Colonic mucosa (tissue), 4 donors: ENCODE measurements at places on chromosomes 4 and X. TPM values are rescaled to one million over a fixed set of nuclear protein-coding genes. Genes with fewer than 3 reads are reported as not detected.

DNA sequence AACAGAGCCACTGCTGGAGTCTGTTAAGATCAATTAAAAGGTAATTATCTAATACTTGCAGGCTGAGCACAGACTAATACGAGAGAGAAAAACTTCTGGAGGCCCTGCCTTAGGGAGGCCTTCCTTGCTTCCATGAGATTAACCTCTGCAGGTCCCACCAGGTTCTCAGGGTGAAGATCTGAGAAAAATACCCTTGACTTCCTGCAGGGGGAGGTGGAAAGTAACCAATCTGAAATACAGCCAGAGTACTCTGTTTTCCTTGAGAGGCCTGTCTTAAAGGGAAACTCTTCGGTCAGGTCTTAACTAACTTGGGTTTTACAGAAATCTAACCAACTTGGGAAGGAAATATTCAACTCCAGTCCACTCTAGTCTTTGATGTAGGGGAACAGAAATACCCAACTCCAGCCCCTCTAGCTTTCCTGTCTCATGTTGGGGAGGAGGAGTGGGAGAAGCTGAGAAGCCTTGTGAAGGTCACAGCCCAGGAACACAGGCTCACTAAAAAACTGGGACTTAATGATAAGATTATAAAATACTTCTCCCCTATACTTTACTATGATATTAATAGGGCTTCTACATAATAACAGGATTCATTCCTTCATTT lies 77.1 kb downstream of the TBCK start:
- no peaks in the 10 kb centered on the region for H3K4me1 ChIP-seq
- DNase-seq = peak; percentile 18
- H3K4me3 ChIP-seq = no peak overlapping the region
- H3K36me3 ChIP-seq = no peaks in the 10 kb centered on the region
- no peaks in the 10 kb centered on the region for H3K27me3 ChIP-seq

DNA sequence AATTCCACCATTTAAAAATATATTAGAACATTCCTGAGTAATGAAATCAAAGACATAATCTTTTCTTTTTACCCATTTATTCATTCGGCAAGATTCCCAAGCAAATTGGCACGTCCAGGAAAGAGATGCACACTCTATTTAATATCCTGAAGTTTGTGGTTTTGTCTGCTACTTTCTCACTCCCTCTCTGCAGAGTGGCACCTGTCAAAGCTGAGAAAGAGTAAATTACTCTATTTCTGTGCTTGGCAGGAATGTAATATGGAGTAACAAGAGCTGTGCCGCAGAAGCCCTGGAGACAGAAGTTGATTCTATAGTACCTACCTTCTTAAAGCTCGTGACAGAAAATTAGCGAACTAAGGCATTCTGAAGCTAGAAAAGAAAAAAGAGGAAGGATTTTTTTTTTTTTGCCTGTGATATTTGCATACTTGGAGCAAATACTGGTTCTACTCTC lies 5.5 kb downstream of the GSTCD start:
- H3K27me3 ChIP-seq = no peaks in the 10 kb centered on the region
- no peak overlapping the region for H3K4me3 ChIP-seq
- no peaks in the 10 kb centered on the region for H3K36me3 ChIP-seq
- no peak for DNase-seq
- no peaks in the 10 kb centered on the region for H3K4me1 ChIP-seq

- no peaks in the 10 kb centered on the region for H3K27me3 ChIP-seq
- peak within 1 kb of the TSS; percentile 89 for H3K4me3 ChIP-seq
- peak within 1 kb of the TSS; percentile 98 for H3K27ac ChIP-seq
- peaks cover 4% of the 10 kb centered on the region for H3K4me1 ChIP-seq
- no peaks in the 10 kb centered on the region for H3K36me3 ChIP-seq
- DNase-seq = peak; percentile 97
These were observed at the start of gene EIF4E for GRCh38 chr4:98928505-98929340. Gene EIF4E, minus strand, starts transcription at chr4:98929133. Its CDS starts 21 bp downstream, at chr4:98929112.

- H3K27me3 ChIP-seq = no peaks in the 10 kb centered on the region
- H3K4me3 ChIP-seq = no peak overlapping the region
- H3K27ac ChIP-seq = no peak overlapping the region
- no peaks in the 10 kb centered on the region for H3K36me3 ChIP-seq
- no peak for DNase-seq
These were observed 45.7 kb upstream of the INTU start for GRCh38 chr4:127586922-127587571.

- H3K4me3 ChIP-seq = no peak overlapping the region
- no peak overlapping the region for H3K27ac ChIP-seq
- H3K4me1 ChIP-seq = no peaks in the 10 kb centered on the region
- H3K27me3 ChIP-seq = no peaks in the 10 kb centered on the region
These were observed 315.1 kb downstream of the STK32B start for GRCh38 chr4:5366421-5366820.

DNA sequence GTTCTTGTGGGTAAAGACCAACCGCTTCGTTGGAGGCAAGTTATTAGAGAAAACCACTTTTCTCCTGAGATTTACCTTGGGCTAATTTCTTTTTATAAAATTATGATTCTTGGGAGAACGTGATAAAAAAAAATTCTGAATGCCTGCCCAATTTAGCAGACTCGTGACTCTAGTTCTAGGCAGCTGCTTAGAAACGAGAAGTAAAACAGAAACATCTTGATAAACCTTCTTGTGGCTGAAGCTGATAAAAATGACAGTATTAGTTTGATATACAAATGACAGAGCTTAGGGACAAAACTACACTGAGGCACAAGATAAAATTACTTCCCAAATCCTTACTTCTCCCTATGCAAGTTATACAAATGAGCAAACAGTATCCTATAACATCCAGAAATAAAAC lies 458.9 kb upstream of the TEX13C start:
- H3K27me3 ChIP-seq = no peaks in the 10 kb centered on the region
- no peak overlapping the region for H3K4me3 ChIP-seq
- no peak overlapping the region for H3K27ac ChIP-seq
- no peak for DNase-seq

DNA sequence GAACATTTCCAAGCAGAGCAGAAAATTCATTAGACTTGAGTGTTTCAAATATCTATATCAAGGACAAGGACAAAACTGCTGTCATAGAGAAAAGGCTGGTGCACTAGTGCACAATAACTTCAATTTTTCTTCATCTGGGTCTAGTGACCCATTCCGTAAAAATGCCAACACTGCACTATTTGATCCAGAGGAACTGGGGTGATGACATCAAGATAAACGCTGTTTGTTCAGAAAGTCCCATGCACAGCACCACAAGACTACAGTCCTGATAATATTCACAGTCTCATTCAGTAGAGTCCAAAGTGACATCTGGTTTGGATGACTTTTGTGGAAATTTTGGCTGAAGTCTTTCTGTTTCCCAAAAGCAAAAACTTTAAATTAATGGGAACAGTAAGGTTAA lies 303.5 kb upstream of the GALNT7 start:
- H3K27ac ChIP-seq = no peak overlapping the region
- H3K4me3 ChIP-seq = no peak overlapping the region
- no peaks in the 10 kb centered on the region for H3K27me3 ChIP-seq

DNA sequence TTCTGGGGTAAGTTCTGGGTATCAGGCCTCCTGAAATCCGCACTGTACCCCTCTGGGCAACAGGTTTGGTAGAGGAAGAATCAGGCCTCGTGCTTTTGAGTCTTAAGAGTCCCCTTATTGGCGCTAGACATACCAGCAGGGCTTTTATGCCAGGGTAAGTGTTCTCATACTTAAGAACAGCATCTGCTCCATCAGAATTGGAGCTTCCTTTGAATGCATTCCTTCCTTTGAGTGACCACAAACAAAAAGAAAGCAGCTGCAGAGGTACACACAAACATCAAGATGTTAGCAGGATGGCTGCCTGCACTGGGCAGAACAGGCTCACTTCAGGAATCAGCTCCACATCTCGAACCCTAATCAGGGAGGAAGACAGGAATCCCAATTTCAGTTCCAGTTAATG lies 156.8 kb downstream of the MGST2 start:
- H3K36me3 ChIP-seq = no peaks in the 10 kb centered on the region
- H3K4me1 ChIP-seq = no peaks in the 10 kb centered on the region
- no peak overlapping the region for H3K4me3 ChIP-seq
- no peak overlapping the region for H3K27ac ChIP-seq
- no peak for DNase-seq
- H3K27me3 ChIP-seq = no peaks in the 10 kb centered on the region

DNA sequence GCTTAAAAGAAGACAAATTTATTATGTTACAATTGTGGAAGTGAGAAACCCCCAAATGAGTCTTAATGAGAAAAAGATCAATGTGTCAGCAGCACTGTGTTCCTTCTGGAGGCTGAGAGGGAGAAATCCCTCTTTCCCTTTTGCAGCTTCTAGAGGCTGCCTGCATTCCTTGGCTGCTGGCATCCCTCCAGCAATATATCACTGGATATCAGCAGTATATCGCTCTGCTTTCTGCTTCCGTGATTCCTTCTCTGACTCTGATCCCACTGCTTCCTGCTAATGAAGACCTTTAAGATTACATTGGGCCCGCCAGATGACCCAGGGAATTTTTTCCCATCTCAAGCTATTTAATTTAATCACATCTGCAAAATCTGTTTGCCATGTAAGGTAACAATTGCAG lies 1008.0 kb downstream of the RAPGEF2 start:
- DNase-seq = no peak
- H3K36me3 ChIP-seq = no peaks in the 10 kb centered on the region
- H3K27me3 ChIP-seq = no peaks in the 10 kb centered on the region
- H3K4me3 ChIP-seq = no peak overlapping the region
- no peaks in the 10 kb centered on the region for H3K4me1 ChIP-seq

- DNase-seq = no peak
- H3K27ac ChIP-seq = no peak overlapping the region
- no peaks in the 10 kb centered on the region for H3K27me3 ChIP-seq
These were observed 171.2 kb upstream of the PGRMC2 start for GRCh38 chr4:128458816-128459215.

DNA sequence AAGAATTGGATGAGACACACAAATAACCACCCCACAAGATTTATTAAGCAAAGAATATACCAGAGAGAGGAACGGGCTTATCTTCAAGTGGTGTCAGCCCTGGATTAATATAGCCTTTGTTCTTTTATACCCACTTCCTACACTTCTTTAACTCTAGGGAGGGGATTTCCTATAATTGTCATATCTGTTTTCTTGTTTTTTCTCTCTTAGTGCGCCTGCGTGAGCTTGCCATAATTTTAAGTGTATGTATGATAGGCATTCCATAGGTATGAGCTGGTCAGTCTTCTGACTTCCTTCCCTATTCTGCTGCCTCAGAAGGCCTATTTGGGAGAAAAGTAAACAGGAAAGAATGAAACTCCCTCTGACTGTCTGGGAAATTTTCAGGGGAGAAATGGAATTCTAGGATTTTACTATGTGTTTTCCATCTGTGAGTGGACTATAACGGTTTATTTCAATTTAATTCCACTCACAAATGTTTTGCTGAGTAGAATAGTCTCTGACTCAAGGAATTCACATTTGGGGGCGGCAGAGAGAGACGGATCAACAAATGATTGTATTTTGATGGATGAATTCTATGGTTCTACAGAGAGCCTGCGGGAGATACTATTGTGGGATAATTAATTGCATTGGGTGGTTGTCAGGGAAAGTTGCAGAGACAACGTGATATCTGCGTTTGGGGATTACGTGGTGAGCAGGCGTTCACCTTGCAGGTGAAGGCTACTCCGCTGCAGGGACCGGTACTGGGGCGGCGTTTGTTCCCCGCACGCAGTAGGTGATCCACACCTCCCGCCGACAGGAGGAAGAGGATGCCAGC lies 626 bp upstream of the CEP135 start:
- H3K4me3 ChIP-seq = peak overlapping the region; percentile 74
- H3K27ac ChIP-seq = peak overlapping the region; percentile 97
- H3K4me1 ChIP-seq = no peaks in the 10 kb centered on the region
- DNase-seq = peak; percentile 27

DNA sequence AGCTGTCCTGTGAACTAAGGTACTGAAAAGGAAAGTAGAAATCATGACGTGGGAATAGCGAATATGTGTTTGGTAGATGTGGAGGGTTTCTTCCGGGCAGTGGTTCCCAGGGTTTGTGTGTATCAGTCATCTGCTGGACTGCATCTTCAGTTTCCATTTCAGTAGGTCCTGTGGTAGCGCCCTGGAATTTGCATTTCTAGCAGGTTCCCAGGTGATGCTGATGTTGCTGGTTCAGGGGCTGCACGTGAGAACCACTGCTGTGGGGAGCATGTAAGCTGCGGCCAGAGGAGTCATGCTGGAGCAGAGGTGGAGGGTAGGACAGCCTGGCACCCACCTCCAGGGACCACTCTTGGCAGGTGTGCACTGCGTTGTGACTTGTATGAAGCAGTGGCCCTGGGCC lies 47.1 kb downstream of the ARHGAP10 start:
- H3K27ac ChIP-seq = no peak overlapping the region
- H3K4me3 ChIP-seq = no peak overlapping the region
- no peak for DNase-seq
- H3K36me3 ChIP-seq = no peaks in the 10 kb centered on the region
- H3K4me1 ChIP-seq = no peaks in the 10 kb centered on the region

GRCh38 chr4:121977251-121978171 lies 25.7 kb upstream of the TRPC3 start:
- H3K27me3 ChIP-seq = no peaks in the 10 kb centered on the region
- H3K36me3 ChIP-seq = no peaks in the 10 kb centered on the region

GRCh38 chrX:55841962-55842752 lies 124.6 kb downstream of the RRAGB start:
- DNase-seq = no peak
- no peaks in the 10 kb centered on the region for H3K4me1 ChIP-seq
- H3K27me3 ChIP-seq = no peaks in the 10 kb centered on the region
- H3K4me3 ChIP-seq = no peak overlapping the region

- H3K4me3 ChIP-seq = no peak overlapping the region
- no peaks in the 10 kb centered on the region for H3K36me3 ChIP-seq
- H3K27ac ChIP-seq = no peak overlapping the region
- no peaks in the 10 kb centered on the region for H3K4me1 ChIP-seq
- H3K27me3 ChIP-seq = no peaks in the 10 kb centered on the region
These were observed 467.0 kb downstream of the STIM2 start for GRCh38 chr4:27327421-27328181.

- H3K36me3 ChIP-seq = no peaks in the 10 kb centered on the region
- H3K27me3 ChIP-seq = no peaks in the 10 kb centered on the region
- no peak overlapping the region for H3K27ac ChIP-seq
- DNase-seq = no peak
These were observed 1137.6 kb downstream of the C4orf33 start for GRCh38 chr4:130233377-130234047.

DNA sequence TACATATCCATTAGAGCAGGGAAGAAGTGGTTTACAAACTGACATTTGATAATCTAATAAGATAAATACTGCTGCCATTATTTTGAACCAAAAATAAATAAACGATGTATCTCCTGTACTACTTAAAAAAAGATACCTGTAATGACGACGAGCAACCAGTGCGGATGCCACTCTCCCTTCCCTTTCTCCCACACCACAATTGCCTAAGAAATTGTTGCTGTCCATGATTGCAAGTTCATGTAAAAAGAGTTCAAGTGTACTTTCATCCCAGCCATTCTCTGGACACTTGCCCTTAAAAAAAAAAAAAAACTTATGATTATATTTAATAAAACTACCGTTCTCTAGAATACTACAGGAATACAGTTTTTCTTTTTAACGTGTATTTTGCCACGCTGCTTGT lies 1.4 kb downstream of the SEPSECS start:
- H3K4me1 ChIP-seq = peaks cover 5% of the 10 kb centered on the region
- no peaks in the 10 kb centered on the region for H3K27me3 ChIP-seq
- H3K27ac ChIP-seq = no peak overlapping the region
- no peak overlapping the region for H3K4me3 ChIP-seq
- DNase-seq = no peak

Gene MAMLD1
- total RNA-seq = 0.49 TPM

Gene PLK4
- total RNA-seq = 22.6 TPM

Gene COL25A1
- 0.29 TPM for total RNA-seq

Gene ETDB
- total RNA-seq = not detected

Gene NWD2
- total RNA-seq = 0.42 TPM

Gene F8A2
- not detected for total RNA-seq

Gene ABLIM2
- 11.1 TPM for total RNA-seq

Gene CSN1S1
- not detected for total RNA-seq
